ENCODE measurements at places on chromosomes 11 and 22. TPM values are rescaled to one million over a fixed set of nuclear protein-coding genes. Genes with fewer than 3 reads are reported as not detected.

Gene OR52E8
- total RNA-seq = not detected

Gene MS4A7
- total RNA-seq = not detected

Gene CNTN5
- not detected for total RNA-seq

Gene MPEG1
- total RNA-seq = not detected

Gene F2
- not detected for total RNA-seq

Gene LRFN4
- total RNA-seq = 23.6 TPM

Gene NAALADL1
- 24.7 TPM for total RNA-seq

Gene CD3D
- not detected for total RNA-seq

Gene RELT
- 4.9 TPM for total RNA-seq

Gene SCGB1A1
- total RNA-seq = not detected

Gene BTBD18
- total RNA-seq = not detected

Gene C22orf31
- total RNA-seq = not detected

Gene TRIM49
- total RNA-seq = not detected

Gene OR56A1
- total RNA-seq = not detected

Gene NXPE4
- not detected for total RNA-seq

Gene GPHA2
- total RNA-seq = not detected

Gene CASP1
- total RNA-seq = 8.5 TPM

Gene CCDC116
- 0.22 TPM for total RNA-seq

Gene PHLDA2
- total RNA-seq = 7.6 TPM

Gene TSPAN32
- under 0.01 TPM for total RNA-seq

Gene AIFM3
- 0.33 TPM for total RNA-seq

Gene CABP4
- not detected for total RNA-seq

Gene EXPH5
- 1.1 TPM for total RNA-seq

Gene SLC25A18
- under 0.01 TPM for total RNA-seq

Gene RAB36
- total RNA-seq = 4.8 TPM

Gene SCUBE2
- 3.4 TPM for total RNA-seq

Gene ABCC8
- not detected for total RNA-seq

Gene BATF2
- total RNA-seq = 0.50 TPM

Data from uterine smooth muscle cell (primary cell).